ENCODE measurements at places on chromosomes 3 and 15.

GRCh38 chr15:67892559-67893377 is 52.9 kb upstream of the RNU6-1 start:
- no peak for DNase-seq

DNA sequence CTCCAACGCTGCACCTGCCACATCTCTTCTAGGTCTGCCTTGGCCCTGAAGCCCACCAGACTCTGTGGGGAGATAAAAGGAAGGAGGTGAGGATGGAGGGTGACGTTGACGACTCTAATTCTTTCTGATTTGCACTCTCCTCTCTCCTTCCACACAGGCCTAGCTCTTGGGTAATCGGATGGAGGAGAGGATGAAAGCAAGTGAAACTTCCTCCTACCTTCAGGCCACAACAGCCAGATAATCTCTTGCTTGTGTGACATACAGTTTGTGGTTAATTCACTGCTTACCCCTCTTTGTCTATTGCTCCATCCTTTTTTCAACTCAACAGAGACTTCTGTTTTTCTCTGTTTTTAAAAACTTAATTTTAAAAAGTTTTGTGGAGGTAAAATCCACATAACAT is 208.1 kb downstream of the SV2B start:
- DNase-seq, result no peak

DNA sequence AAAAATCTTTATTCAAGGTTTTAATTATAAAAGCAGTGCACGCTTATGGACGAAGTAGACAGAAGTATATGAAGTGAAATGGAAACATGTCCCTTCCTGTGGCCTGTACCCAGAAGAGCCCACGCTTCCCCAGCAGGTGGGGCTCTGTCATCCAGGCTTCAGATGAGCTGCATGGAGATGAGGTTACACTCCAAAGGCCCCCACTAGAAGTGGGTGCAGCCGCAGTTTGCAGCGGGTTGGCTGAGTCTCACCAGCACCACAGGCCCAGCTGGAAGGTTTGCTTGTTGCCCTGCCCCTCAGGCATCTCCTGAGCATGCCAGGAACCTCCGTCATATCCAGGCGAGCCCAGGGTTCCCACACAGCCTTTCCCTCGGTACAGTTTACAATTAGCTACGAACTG is 33.1 kb downstream of the PRR20G start:
- DNase-seq, result no peak

GRCh38 chr15:82850731-82851130 is 41.3 kb downstream of the WHAMM start:
- no peak for DNase-seq

DNA sequence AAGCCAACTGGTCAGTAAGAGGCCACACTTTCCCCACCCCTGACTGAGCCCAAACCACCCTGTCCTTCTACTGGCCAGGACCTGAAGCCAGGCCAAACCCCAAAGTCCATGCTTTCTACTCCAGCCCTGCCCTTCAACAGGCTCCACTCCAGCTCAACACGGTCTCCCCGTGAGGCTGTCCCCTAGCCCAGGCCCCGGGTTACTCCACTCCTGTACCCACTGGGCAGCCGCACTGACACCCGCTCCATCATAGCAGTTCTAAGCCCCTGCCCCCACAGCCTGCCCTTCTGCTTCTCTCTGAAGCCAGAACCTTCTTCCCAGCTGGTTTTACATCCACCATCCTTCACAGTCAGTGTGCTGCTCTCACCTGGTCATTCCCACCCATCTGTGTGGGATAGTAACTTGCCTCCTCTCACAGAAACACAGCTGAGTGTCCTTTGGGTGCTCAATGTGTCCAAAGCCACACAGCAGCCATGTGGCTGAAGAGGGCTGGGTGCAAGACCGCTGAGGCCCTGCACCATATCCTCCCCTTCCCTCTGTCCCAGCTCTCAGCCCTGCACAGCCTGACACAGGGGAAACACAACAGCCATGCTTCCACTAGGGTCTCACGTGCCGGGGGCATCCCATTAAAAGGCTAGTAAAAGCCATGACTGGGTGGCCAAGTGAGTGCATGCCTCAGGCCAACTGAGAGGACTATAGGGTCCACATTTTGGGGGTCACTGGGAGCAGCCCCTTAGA is 38.1 kb downstream of the TLE3 start:
- no peak for DNase-seq

DNA sequence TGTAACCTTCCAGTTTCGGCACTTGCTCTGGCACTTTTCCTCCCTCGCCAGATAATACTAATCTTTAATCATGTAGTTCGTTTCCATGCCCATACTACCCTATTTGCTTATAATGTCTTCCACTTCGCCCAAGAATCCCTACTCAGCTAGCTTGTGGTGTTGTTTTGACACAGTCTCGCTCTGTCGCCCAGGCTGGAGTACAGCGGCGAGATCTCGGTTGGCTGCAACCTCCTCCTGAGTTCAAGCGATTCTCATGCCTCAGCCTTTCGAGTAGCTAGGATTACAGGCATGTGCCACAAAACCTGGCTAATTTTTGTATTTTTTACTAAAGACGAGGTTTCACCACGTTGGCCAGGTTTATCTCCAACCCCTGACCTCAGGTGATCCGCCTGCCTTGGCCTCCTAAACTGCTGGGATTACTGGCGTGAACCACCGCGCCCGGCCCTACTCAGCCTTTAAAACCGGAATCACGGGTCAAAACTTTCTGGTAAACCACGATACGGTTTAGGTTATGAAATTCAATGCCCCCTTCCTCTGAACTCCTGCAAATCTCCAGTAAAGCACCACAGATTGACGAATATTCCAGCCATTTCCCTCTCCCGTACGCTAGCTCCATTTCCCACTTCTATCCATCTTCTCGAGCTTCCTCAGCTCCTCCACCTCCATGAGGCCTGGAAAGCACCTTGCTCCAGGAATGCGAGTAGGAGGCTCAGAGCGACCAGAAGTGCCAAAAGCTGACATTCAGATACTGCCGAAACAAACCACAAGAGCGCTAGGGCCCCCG is 878 bp upstream of the RAD51 start:
- no peak for DNase-seq

DNA sequence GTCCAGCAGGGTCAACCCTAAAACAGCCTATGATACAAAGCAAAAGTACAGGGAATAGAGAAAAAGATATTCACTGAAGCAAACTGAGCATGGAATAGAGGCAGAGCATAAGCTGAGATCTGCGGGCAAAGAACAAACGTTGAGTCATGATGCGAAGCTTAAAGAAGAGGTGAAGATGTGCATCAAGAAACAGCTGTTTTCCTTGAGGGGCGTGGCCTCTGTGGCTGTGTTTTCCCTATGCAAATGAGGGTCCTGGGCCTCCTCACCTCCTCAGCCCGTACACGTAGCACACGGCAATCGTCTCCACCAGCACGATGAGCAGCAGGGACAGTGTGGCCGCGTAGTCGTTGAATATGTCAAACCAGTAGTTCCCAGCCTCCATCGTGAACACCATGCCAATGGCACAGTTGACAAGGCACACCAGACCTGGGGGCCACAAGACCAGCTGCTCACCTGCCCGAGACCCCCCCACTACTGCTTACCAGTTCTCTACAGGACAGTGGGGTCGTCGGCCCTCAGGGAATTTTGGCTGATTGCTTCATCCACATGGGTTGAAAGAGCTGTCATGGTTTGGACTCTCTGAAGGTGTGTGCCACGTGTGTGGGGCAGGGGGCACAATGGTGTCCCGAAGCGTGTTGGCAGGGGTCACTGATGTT is 33.6 kb downstream of the SLC6A20 start:
- DNase-seq, result no peak

DNA sequence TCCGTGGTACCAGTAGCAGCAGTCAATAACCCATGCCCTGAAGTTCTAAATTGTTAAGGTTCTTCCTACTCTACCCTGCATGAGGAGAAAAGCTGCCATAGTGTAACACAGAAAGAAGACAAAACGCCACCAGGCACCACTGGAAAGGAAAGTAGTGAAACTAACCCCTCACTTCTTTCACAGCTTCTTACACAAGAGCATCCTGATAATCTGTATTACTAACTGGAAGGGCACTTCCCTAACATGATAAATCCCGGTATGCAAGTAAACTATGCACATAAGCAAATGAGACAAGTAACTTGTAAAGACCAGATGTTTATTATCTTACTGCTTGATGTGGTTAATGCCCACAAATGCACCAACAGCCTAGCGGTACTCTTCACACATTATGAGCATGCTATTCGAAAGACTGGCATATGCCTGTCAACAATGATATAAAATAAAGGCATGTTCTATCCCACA is 141.3 kb downstream of the ADAM10 start:
- no peak for DNase-seq

- DNase-seq, result no peak
Observed at GRCh38 chr15:33956397-33956796, 11.9 kb upstream of the CHRM5 start.

- no peak for DNase-seq
Observed at GRCh38 chr3:44845528-44846520, 15.9 kb upstream of the TMEM42 start.

- no peak for DNase-seq
Observed at GRCh38 chr3:71441217-71441924, 142.2 kb downstream of the FOXP1 start.

- DNase-seq, result no peak
Observed at GRCh38 chr3:142027735-142028134, 121.6 kb downstream of the TFDP2 start.

GRCh38 chr3:124275412-124275811 is 283.5 kb upstream of the ROPN1 start:
- no peak for DNase-seq

GRCh38 chr3:152472672-152472954 is 203.9 kb downstream of the MBNL1 start:
- no peak for DNase-seq

- no peak for DNase-seq
Observed at GRCh38 chr15:33358306-33358705, 47.5 kb downstream of the RYR3 start.

GRCh38 chr15:45146405-45146804 is 16.6 kb downstream of the DUOX1 start:
- no peak for DNase-seq

DNA sequence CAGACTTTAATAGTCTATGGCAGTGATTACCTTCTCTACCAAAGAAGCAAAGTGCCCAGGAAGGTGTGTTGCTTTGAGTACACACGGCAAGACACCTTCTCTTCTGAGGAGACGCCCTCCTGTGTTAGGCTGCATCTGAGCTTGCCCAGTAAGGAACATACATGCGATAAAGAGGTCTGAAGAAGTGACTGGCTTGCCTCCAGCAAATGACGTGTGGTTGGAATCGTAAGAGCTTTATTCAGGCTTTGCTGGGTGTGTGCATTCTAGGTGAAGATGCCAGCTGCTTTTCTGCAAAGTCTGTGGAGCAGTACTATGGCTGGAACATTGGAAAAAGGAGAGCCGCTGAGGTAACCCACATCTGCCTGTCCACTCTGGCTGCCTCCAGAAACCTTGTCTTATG is 22.4 kb downstream of the MAP6D1 start:
- no peak for DNase-seq

DNA sequence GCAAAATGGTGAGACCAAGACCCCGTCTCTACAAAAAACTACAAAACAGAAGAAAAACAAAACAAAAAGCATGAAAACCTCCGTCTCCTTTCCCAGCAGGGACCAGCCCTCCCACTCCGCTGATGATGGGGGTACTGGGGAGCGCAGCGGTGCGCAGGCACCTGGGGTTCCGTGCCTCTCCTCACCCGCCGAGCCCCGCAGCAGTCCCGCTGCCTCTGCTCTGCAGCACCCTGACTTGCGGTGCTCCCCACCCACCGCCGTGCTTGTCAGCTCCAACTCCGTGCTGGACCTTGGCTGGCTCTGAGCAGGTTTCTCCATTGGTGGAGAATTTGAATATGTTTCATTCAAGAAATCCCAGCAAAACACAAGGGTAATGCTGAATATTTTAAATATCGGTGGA is 46.7 kb upstream of the ATP10A start:
- no peak for DNase-seq

DNA sequence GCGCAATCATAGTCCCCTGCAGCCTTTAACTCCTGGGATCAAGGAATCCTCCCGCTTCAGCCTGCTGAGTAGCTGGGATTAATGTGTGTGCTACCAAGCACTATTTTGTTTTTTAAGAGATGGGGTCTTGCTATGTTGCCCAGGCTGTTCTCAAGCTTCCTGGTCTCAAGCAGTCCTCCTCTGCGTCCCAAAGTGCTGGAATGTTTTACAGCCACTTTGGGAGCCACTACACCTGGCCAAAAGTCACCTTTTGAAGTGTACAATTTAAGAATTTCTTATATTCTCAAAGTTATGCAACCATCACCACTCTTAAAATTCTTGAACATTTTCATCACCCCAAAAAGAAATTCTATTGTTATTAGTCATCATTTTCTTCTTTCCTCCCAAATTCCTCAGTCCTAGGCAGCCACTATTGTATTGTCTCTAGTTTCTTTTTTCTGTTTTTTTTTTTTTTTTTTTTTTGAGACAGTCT is 17.8 kb downstream of the CDV3 start:
- no peak for DNase-seq

- no peak for DNase-seq
Observed at GRCh38 chr3:77500721-77501120, 460.8 kb downstream of the ROBO2 start.

DNA sequence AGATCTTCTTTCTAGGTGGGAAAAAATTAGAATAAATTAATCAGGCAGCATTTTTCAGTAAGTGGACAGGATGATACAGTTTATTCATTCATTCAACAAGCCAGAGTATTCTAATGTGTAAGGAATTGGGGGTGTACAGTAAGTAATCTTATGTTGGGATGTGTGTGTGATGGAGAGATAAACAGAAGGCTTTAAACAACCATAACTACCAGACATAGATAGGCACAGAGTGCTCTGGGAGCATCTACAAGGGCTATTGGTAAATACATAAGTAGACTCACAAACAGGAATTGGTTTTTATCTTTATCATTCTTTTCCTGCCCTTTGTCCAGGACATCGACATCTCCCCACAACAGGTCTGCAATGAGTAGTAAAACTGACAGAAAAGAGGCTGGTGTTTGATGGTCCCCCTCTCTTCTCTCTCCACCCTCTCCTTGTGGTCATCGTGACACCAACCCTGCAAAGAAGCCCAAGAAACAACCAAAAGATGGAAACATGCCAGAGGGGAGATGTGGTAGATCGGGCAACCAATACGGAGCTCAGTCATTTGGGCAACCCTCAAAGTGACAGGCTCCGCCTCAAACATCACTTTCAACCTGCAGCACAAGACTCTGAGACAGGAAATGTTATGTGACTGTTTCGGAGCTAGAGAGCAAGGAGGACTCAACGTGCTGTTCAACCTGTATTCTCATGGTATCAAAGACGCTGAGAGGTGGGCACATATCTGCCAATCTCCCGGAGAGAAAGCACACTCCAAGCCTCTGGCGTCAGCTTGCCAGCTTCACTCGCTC is 28.7 kb upstream of the B3GNT5 start:
- peak; percentile 3 for DNase-seq
